ENCODE measurements at places on chromosomes 2 and 18.

DNA sequence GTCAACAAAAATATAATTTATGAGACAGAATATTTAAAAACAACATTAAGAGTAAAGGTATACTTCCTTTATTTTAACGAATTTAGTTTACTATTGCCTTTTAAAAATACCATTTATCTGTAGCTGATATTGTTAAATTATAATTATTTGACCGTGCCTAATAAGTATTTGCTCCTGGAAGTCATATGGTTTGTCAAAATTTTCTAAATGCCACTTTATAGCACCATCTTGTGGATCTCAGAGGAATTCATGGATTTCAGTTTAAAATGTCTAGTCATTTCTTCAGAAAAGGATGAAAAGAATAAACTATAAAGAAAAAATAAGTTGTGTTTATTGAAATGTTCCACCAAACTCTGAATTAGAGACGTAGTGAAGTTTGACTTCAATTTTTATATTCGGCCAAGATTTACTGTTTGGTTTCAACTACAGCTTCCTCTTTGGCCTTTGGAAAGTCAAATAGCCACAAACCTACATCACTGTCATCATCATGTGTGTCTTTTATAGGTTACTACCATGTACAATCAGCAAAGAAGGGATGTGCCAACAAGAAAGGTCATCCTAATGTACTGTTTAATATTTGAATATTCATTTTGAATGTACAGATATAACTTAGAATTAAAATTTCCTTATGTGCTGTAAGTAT is 10.3 kb upstream of the FTCDNL1 start:
- DNase-seq = peak; percentile 11

DNA sequence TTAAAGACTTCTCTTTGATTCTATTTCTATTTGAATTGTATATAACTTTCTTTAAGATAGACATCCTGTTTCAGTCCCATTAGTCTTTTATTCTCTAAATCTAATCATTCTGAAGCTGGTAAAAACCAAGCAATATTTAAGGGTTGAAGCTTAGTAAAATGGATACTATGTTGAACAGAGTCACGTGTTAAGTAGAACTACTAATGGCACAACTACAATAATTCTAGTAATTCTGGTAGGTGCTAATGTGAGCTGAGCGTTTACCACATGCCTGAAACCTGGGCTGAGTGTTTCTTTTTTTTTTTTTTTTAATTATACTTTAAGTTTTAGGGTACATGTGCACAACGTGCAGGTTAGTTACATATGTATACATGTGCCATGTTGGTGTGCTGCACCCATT is 8.9 kb upstream of the AFF3 start:
- no peak for DNase-seq

GRCh38 chr2:77910136-77910535 is 388.0 kb upstream of the LRRTM4 start:
- no peak for DNase-seq

DNA sequence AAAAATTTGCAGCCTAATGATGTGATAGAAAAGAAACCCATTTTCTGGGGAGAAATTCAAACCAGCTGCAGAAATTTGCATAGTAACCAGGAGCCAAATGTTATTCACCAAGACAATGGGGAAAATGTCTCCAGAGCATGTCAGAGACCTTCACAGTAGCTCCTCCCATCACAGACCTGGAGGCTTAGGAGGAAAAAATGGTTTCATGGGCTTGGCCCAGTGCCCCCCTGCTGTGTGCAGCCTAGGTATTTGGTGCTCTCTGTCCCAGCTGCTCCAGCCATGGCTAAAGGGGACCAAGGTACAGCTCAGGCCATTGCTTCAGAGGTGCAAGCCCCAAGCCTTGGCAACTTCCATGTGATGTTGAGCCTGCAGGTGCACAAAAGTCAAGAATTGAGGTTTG is 352.9 kb downstream of the PLCL1 start:
- no peak for DNase-seq

DNA sequence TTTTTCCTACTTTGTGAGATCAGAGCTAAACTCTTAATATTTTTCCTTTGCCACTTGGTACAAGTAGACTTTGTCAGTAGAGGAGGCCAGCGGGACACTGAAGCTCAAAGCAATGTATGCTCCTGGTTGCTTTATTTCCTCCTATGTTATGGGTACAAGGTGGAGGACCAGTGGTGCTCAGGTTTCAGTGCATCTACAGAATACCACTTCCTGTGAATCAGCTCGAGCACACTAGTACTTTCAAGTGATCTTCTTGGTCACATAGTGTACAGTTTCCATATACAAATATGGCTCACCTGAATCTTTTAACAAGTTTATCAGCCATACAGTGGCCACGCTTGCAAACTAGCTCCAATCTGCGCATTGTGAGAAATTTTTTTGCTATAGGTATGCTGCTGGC is 1674.8 kb upstream of the TMEFF2 start:
- DNase-seq = no peak

GRCh38 chr2:227325839-227326195 is 766 bp downstream of the MFF start:
- peak; percentile 43 for DNase-seq

GRCh38 chr2:225074919-225075681 is 32.8 kb upstream of the DOCK10 start:
- peak; percentile 45 for DNase-seq

- DNase-seq = no peak
Measured at GRCh38 chr2:103265521-103265920, 503.7 kb downstream of the TMEM182 start.

DNA sequence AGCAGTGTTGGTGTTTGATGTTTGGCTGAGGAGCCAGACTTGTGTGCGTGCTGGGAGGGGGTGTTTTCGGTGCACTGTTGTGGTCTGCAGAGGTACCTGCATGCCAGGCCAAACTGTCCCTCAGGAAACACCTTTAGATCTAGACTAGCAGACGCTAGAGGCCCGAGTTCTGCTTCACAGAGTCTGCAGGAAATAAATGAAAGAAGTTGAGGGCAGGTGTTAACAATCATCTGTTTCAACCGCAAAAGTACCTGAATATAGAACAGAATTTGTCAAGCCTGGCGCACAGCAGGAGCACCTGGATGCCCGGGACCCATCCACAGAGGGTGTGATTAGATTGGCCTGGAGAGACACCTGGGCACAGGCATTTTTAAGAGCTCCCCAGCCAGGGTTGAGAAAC is 40.5 kb upstream of the REL start:
- no peak for DNase-seq

GRCh38 chr2:62687636-62688035 is 17.9 kb upstream of the EHBP1 start:
- DNase-seq = peak; percentile 79

DNA sequence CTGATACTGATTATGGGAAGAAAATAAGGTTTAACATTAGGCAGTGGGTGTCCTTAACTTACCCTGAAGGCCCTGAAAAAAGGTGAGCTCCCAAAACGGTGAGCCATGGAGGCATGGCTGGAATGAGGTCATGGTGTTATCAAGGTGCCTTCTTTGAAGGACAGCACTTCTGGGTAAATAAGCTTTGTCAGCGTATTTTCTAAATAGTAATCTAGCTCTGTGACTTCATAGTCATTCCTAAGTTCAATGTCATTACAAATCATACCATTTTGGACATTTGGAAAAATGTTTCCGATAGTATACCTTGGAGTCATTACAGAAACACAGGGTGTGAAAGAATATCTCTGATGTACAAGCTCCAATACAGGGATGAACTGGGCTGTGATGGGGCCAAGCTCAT is 35.2 kb upstream of the CNGA3 start:
- no peak for DNase-seq

DNA sequence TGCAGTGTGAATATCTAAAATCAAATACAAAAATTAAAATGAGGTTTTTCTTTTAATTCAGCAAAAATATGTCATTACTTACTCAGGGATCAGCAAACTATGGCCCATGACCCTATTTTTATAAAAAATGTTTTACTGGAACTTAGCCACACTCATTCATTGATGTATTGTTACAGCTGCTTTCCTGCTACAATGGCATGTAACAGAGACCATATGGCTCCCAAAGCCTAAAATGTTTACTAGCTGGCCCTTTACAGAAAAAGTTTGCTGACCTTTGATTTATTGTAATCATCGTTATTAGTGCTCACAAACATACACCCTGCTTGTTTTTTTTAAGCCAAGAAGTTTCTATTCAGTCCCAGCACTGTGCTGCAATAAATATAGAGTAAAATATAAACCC is 120.3 kb downstream of the PLA2R1 start:
- DNase-seq = no peak

GRCh38 chr18:22448238-22448637 is 30.5 kb upstream of the CTAGE1 start:
- DNase-seq = no peak

- no peak for DNase-seq
Measured at GRCh38 chr2:70887208-70887549, 48.5 kb upstream of the ATP6V1B1 start.

DNA sequence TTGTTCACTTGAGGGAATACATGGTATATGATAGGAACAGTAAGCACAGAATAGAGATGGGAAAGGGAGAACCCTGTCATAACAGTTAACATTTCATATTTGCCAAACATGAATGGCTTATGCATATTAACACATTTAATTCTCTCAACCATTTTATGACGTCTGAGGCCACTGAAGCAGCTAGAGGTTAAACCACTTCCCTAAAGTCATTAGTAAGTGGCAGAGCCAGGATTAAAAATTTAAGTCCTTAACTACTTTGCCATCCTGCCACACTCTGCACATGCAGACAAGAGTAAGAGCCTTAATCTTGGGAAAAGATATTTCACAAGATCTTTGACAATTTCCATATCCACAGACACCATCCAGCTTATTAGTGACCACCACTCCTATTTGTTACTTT is 2.1 kb downstream of the LIPT1 start:
- DNase-seq = no peak

DNA sequence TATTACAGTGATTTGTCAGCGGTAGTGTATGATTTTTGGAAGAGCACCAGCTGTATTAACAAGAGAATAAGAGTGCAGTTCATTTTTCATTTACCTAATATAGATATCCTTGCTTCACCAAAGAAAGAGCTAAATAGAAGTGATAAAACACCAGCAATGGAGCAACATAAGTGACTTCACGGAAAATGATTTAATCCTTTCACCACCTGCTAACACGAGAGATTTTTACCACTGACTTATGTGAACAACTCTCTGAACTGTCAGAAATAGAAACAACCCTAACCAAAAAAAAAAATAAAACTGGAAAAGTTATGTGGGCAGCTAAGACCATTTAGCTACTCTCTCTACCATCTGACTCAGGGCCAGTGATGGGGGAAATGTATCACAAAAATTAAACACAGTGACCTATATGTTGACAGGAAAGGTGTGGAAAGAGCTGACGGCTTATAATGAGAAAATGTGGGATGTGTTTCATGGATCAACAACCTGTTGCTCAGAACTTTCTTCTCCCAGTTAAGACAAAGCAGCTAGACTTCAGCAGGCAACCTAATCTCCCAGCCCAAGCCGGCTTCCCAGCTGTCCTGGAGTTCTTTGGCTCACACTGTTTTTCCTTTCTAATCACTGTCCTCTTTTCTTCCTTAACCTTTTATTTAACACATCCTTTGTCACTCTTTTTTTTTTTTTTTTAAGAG is 272.7 kb downstream of the SS18 start:
- peak; percentile 62 for DNase-seq

DNA sequence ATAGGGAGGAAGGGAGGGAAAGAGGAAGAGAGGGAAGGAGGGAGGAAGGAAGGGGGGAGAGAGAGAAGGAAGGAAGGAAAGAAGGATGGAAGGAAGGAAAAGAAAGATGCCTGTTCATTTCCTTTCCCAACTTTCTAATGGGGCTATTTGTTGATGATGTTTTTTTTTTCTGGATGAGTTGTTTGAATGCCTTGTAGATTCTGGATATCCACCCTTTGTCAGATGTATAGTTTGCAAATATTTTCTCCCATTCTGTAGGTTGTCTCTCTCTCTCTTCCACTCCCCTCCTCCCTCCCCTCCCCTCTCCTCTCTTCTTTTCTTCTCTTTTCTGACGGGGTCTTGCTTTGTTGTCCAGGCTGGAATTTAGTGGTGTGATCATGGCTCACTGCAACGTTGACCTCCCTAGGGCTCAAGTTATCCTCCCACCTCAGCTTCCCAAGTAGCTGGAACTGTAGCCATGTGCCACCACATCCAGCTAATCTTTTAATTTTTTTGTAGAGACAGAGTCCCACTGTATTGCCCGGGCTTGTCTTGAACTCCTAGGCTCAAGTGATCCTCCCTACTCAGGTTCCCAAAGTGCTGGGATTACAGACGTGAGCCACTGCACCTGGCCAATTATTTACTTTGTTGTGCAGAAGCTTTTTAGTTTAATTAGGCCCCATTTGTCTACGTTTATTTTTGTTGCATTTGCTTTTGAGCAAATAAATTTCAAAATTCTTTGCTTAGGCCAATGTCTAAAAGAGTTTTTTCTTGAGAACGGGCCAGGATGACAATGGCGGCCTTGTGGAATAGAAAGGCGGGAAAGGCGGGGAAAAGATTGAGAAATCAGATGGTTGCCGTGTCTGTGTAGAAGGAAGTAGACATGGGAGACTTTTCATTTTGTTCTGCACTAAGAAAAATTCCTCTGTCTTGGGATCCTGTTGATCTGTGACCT is 57.3 kb upstream of the FAM117B start:
- DNase-seq = no peak

GRCh38 chr18:72720116-72720515 is 147.7 kb downstream of the NETO1 start:
- no peak for DNase-seq

- no peak for DNase-seq
Measured at GRCh38 chr2:73983322-73984202, 1.1 kb upstream of the TET3 start.

- no peak for DNase-seq
Measured at GRCh38 chr2:24743924-24744323, 49.3 kb downstream of the PTRHD1 start.

- DNase-seq = peak; percentile 95
Measured at GRCh38 chr2:60484133-60484645, 69.3 kb downstream of the BCL11A start.

DNA sequence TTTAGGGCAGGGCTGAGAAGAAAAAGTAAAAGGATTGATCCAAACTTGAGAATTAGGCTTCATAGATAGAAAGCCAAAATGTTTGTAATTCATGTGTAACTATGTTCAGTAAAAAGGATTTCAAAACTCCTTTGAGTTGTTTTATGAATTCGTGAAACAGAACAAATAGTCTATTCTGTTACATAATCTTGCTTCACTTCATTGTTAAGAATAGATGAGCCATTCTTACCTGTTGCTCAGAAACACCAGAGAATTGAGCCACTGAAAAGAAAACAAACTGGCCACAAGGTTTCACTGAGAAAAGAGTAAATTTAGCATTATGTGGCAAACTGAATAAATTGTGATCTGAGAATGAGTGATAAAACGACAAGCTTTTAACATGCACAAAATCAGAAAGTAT is 4.5 kb upstream of the ITPRID2 start:
- no peak for DNase-seq
